ENCODE measurements at places on chromosomes 5 and 9.

DNA sequence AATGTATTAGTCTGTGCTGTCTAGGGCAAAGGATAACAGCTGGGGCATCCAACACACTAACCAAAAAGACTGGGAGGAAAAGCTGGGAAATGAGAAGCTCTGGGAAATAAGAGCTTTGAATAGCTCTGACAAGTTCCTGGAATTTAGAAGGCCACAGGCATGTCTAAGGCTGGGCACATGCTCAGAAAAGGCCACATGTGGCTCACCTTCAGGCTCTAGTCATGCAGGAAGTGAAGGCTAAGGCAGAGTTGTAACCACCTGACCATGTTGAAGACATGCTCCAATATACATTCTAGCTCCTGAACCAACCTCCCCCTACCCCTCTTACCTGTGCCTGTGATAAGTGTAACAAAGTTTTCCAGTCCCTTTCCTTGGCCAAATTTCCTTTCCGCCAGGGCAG is 31.7 kb downstream of the CLTA start:
- DNase-seq: no peak

- DNase-seq: no peak
These were observed 11.2 kb downstream of the FXN start for GRCh38 chr9:69046723-69047122.

DNA sequence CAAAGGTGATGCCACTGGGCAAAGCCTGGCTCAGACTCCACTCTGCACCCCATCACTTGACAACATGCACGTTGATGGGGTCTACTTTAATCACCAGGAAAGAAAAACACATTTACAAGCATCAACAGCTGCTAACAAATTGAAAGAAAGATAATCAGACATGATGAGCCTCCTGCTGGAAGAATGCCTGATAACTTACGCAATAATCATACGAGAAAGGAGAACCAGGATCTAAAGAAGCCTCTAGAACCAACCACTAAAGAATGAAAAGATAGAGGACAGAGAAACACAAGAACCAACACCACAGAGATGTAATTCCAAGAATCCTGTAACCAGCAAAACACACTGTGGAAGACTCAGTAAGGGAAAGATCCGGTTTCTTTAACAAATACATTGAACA is 120.3 kb upstream of the ICE1 start:
- DNase-seq: no peak

- DNase-seq: no peak
These were observed 113.6 kb downstream of the EFNA5 start for GRCh38 chr5:107557051-107557658.

DNA sequence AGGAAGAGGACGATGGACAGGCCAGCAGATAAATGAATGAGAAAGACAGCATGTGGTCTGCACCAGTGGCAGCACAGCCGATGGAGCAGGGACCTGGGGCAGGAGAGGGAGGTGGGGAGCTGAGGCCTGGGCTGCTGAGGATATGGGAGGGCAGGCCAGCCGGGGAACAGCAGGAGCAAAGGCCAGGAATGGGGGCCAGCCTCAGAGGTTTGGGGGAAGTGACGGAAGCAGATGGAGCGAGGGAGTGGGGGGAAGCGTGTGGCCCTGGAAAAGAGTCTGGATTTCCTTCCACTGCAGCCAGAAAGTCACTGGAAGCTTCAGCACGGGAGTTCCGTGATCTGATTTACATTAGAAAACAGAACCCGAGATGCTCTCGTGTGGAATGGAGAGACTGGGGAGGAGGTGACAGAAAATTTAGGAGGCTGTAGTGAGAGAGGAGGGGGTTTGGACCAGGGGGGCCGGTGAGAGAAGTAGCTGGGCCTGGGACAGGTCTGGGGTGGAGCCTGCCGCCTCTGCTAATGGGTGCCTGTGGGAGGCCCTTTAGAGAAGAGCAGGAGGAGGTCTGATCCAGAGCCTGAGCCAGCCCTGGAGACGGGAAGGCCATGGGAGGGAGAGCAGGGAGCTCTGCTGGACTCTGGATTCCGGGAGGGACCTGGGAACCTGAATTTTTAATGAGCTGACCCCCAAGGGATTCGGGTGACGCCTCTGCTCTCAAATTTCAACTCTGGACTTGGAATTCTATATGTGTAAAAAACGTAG is 65.4 kb downstream of the TSPAN17 start:
- no peak for DNase-seq

DNA sequence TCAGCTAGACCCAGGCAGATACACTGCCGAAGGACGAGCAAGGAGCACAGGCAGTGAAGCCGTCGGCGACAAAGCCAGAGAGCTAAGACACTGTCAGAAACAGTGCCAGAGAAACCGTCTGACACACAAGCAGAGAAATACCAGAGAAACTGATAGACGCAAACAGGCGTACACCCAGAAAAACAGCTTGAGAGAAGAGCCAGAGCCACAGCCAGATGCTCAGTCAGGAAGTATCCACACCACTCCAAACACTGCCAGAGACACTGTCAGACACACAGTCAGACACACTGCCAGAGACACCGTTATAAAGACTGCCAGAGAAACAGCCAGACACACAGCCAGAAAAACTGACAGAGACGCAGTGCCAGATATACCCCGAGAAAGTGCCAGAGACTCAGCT is 19.1 kb downstream of the CNTFR start:
- no peak for DNase-seq

GRCh38 chr5:76926329-76927105 is 26.3 kb upstream of the CRHBP start:
- no peak for DNase-seq

DNA sequence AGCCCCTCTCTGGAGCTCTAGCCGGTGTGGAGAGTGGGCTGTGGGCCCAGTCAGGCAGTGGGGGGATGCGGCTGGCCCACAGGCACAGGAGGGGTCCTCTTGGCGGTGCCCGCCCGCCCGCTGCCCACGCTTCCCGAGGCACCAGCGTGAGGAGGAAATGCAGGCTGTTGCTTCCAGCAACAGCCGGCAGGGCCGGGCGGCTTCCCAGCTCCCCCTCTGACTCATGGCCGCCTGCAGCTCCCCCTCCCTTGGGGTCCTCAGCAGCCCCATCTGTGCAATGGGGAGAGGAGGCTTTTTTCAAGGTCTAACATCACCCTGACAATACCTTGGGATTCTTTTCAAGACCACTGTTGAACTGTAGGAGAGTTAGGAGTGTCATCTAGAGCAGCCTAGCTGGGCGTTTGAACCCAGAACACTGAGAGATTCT is 10.4 kb downstream of the CXXC5 start:
- DNase-seq: no peak

DNA sequence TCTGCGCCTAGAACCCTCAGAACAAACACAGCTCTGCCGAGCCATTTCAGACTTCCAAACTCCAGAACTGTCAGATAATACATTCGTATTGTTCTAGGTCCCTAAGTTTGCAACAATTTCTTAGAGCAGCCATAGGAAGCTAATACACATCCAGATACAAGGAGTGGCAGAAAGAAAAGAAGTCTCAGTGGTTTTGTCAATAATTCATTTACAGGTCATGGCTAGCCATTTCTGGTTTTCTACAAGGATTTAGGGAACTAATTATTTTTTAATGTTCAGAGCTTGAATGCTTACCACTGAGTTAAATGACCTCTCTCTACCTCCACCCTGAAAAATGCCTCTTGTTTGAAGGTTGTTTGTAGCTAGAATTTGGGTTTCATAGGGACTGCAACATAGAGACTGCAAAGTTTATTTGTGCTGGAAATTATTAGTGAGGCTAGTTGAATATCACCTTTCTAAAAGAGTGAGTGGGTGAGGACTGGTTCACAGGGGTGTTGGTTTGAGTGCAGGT is 15.5 kb upstream of the ERMP1 start:
- no peak for DNase-seq

DNA sequence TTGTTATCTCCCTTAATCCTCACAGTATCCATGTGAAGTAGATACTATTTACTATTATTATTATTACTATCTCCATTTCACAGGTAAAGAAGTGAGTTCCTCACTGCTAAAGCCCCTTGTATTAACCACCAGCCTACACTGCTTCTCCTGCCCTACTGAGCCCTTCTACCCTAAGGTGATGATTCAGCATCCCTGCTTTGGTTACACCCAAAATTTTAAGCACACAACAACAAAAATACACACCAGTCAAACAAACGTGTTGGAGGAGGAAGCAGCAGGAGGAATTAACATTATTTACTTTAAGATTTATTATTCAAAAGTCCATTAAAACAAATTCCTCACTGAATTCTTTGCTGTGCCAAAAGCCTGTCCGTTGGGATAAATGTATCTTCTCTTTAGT is 370.2 kb upstream of the BRINP1 start:
- DNase-seq: no peak

DNA sequence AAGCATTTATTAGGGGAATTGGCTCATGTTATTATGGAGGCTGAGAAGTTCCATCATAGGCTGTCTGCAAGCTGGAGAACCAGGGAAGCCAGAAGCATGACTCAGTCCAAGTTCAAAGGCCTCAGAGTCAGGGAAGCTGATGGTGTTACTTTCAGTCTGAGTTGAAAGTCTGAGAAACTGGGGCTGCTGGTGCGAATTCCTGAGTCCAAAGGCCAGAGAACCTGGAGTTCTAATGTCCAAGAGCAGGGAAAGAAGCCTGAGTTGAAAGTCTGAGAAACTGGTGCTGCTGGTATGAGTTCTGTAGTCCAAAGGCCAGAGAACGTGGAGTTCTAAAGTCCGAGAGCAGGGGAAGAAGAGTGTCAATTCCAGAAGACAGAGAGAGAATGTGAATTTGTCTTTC is 641.1 kb downstream of the ISL1 start:
- DNase-seq: no peak

DNA sequence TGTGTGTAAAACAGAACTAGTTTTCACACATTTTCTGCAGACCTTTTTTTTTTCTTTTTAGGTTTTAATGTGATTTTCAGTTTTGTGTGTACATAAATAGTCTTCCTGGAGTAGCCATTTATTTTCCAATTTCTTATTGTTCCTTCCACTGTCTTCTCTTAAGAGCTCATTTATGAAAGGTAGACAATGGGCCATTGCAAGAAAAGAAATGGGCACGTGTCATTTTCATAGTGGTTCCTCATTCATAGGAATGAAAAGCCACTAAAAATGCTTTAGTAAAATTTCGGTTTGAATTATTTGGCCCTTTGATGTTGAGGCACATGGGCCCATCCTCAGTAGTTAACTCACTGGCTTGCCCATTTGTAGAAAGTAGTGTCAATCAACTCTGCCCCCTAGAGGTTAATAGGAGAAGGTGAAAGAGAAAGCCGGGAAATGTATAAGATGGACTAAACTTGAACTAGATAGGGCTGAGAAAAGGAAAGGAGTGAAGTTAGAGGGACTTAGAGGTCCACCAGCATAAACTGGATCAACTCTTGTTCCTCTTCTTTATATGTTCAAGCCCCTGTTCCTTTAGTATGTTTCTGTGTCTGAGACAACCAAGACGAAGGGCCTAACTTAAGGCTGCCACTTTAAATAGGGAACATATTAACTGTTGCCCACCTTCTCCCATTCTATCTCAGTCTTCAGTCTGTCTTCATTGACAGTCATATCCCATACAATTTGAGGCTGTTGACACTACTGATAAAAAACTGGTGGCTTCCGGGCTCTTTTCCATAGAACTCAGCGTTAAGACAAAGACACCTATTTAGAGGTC is 72.6 kb downstream of the SMARCA2 start:
- DNase-seq: peak; percentile 11

DNA sequence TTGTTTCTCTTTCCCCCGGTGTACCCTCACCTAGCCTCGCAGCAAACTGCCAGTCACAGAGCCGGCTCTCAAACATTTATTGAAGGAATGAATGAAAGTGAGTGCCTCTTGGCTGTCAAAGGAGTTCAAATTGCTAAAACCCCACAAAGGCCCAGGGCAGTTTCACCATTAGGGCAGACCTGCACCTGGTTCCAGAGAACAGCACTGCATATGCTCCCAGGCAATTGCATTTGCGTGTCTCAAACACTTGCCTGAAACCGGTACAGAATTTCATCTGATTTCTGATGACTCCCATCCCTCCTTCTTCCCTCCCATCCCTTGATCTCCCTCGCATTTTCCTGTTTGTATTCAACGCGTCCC is 165.6 kb upstream of the ZNF462 start:
- DNase-seq: no peak

DNA sequence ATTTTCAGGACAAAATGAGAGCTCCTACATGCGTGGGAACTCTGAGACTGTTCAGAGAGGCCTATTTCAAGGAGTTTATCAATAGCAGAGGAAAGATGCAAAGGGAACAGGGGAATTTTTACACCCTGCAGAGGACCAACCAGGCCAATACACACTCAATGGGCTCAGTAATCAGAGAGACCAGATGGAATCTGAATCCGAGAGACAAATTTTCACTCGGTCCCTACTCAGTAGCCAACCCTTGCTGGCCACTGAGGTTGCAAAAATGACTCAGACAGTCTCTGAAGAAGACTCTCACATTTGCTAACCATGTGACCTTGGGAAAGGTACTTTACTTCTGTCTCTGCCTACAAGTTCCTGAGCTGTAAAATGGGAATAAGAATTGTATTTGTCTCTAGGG is 479.4 kb downstream of the CDK5RAP2 start:
- no peak for DNase-seq

GRCh38 chr5:96076451-96076850 is 114.8 kb upstream of the ELL2 start:
- no peak for DNase-seq

DNA sequence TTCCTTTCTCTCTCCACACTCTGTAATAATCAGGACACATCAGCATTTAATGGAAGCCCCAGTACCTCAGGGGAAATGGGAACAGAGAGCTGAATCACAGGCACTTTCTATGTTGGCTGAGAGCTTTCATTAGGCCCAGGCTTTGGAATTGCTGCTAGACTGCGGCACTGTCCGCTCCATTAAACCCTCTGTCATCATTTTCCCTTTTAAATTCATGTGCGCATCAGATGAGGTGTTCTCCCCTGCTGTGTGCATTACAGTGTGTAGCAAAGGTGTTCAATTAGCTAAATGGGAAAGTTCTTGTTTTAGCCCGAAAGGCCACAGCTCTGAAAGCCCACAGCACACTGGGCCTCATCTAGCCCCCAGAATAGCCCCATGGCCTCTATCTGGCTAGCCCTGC is 133.6 kb downstream of the SV2C start:
- no peak for DNase-seq

- no peak for DNase-seq
These were observed 32.3 kb downstream of the KLHL3 start for GRCh38 chr5:137703565-137703964.

Measured in midbrain (tissue), 1 donor.